ENCODE measurements at places on chromosomes 6 and 20.

GRCh38 chr20:48877304-48877703 is 44.2 kb upstream of the ARFGEF2 start:
- DNase-seq = no peak

DNA sequence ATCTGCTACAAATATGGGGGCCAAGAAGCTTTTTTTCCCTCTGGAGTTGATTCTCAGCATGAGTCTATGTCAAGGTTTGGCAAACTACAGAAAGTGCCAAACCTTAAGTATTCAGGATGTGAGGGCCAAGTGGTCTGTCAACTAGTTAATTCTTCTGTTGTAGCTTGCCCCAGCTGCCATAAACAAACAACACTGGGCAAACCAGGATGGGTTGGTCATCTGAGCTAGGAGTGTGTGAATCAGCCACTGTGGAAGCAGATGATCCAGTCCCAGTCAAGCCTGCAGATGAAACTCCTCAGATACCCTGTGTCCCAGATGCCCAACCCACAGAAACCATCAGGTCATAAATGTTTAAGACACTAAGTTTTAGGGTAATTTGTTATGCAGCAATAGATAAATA is 103.0 kb upstream of the MOCS1 start:
- DNase-seq = no peak

DNA sequence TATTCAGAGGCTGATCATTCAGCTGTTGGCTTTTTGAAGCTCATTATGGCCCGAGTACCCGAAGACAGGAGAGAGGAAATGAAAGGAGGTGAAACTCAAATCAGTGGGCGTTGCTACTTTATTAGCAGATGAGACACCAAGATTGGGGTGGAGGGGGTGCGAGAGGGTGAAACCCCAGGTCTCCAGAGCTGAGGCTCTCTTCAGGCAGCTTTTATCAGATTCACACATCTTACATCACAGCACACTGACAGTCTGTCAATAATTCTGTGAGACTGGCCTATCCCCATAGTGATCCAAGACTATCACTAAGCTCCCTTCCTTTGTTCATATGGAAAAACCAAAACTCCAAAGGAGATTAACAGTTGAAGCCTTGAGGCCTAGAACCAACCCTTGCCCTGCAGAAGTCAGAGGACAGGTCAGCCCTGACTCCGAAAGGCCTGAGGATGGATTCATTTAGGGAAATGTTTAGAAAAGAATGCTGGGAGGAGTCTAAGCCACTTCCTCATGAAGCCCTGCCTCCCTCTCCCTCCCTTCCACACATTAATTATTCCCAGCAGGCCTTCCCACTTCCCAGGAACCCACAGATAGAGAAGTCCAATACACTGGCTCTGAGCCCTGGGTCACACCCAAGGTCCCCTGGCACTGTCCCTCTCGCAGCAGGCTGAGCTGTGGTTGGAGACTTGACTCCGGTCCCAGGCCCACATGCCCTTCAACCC is 23.2 kb downstream of the TRERF1 start:
- DNase-seq = no peak

GRCh38 chr6:148324297-148324985 is 18.2 kb upstream of the SASH1 start:
- no peak for DNase-seq

DNA sequence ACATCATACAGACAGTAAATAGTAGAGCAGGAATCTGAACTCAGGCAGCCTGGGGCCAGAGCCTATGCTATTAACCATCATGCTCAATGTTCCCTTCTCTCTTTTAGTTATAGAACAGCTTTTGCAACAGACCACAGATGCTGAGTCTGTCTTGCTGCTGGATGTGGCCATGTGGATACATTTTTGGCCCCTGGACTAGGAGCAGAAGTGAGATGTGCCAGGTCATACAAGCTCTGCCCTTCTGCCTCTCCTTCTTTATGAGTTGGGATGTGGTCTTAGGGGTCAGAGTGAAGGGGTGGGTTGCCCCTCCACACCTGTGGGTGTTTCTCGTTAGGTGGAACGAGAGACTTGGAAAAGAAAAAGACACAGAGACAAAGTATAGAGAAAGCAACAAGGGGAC is 14.6 kb upstream of the AARS2 start:
- DNase-seq = no peak

- DNase-seq = no peak
These were observed 163.6 kb downstream of the LAMA2 start for GRCh38 chr6:129046526-129046925.

GRCh38 chr20:49584418-49585382 is 16.8 kb upstream of the PTGIS start:
- no peak for DNase-seq

DNA sequence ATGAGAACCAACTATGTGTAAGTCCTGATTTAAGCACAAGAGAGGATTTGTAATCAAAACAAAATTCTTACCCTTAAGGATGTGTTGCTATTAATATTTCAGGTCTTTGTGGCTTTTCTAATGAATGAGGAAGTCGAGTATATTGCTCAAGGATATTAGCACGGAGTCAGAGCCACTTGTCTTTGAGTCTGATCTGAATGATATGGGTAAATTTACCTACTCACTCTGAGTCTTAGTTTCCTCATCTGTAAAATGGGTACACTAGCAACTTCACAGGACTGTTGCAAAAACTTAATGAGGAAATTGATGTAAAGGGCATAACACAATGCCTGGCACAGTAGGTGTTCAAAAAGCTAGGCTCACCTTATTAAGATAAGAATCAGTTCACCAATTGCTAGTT is 30.0 kb upstream of the QKI start:
- DNase-seq = no peak

DNA sequence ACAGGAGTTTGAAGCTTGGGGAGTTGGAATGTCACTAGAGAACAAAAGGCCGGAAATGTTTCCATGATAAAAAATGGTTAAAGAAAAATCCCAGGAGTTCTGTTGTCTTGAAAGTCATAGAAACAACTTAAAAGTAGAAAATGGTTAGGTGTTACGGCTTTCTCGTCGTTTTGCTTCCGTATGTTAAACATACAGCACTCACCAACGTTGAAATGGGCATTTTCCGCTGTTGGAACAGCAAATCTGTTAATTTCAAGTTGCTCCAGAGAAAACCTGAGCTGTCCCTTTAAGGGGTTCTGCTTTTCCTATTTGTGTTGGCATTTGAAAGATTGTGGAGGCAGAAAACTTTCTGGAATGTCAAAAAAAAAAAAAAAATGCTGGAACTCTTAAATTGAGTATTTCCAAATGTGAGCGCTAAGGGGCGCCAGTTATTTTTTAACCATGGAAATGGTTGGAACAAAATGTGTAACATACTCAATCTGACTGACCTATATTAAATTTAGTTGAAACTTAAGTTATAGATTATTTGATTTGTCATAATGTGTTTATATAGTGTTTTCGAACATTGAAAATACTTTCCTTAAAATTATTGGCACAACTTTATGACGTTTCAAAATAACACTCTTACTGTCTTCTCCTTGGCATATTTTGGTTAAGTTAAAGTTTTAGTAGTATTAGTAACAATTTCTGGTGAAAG is 2.2 kb downstream of the QKI start:
- DNase-seq = no peak

DNA sequence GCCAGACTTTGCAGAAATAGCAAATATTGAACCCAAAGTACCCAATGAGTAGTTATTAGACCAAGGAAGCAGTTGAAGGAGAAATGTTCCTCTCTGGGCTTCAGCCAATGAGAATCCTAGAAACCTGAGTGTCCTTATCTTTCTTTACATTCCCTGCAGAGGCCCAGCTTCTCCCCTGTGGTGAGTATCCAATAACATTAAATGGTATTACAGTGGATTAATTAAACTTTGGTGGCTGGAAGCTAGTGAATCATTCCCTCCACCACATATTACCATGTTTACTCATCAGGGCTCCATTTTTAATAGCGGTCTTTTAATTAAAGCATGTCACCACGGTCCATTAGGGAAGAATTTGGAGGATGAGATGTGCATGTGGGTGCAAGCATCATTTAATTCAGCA is 74.0 kb downstream of the UNC5CL start:
- no peak for DNase-seq

GRCh38 chr20:15242773-15243172 is 905.4 kb upstream of the FLRT3 start:
- no peak for DNase-seq

Data from NCI-H1417 treated with DMSO at 0.1 percent for 48 hours (cell line).